ENCODE measurements at places on chromosomes 2 and 18.

GRCh38 chr2:29323961-29324360 is 208.7 kb downstream of the CLIP4 start:
- DNase-seq: no peak

GRCh38 chr2:47727956-47728355 is 55.0 kb upstream of the MSH6 start:
- no peak for DNase-seq

- DNase-seq: no peak
Measured at GRCh38 chr2:161241894-161242293, 66.3 kb upstream of the PSMD14 start.

DNA sequence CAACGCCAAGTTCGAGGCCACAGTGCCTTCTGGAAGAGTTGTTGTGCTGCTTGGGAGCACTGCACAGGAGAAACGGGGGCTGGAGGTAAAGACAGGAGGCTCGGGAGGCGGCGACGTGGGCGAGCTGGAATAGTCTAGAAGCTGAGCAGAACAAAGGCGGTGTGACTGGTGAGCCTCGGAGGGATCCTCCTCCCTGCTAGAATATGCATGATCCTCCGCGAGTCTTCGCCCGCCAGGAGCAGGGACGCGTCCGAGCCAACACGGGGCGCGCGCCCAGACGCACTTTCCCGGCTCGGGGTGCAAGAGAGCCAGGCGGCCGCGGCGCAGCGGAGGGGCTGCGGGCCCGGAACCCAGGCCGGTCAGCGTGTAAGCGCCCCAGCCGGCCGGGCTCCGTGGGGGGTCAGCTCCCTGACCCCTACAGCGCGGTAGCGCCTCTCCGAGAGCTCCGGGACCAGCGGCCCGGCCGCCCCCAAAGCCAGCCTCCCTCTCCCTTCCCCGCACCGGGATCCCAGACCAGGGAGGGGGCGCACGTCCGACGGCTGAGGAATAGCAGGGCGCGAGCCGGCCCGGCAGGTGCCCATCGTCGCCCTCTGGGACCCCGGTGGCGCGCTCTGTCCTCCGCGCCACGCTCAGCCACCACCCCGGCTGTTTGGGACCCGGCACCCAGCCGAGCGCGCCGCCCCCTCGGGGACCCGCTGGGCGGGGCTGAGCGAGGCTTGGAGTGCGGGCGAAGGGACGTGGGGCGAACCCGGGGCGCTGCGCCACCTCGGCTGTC is 62.5 kb downstream of the GNAL start:
- DNase-seq: no peak

GRCh38 chr2:222627764-222628163 is 28.1 kb downstream of the FARSB start:
- DNase-seq: no peak

DNA sequence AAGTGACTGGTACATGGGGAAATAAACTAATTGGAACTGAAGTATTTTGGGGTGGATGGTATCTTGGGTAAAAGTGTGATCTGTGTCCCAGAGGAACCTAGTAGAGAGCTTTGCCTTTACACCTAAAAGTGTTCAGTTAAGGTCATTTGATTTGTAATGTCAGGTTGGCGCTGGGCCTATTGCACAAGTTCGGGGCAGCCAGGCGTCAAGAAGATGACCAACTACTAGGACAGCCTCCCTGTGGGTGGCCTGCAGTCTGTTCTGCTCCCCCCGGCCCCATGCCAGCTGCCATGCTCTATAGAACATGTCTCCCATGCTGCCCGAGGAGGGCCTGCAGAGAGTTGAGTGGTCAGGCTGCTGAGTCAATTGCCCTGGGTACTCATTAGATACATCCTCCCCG is 10.1 kb downstream of the RRM2 start:
- DNase-seq: no peak

- DNase-seq: peak; percentile 3
Measured at GRCh38 chr2:113282747-113283533, 4.2 kb upstream of the PAX8 start.

DNA sequence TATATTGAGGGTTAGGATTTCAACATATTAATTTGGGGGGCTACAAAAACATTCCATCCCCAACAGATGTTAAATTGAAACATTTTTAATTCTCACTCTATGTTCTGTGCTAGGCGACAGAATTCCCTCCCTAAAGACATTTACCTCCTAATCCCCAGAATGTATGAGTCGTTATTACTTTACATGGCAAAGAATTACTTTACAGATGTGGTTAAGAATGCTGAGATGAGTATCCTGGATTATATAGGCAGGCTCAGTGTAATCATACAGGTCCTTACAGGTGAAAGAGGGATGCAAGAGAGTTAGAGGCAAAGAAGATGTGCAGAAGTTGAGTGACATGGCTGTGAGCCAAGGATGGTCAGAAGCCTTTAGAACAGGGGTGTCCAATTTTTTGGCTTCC is 974.1 kb upstream of the ACVR2A start:
- DNase-seq: no peak

DNA sequence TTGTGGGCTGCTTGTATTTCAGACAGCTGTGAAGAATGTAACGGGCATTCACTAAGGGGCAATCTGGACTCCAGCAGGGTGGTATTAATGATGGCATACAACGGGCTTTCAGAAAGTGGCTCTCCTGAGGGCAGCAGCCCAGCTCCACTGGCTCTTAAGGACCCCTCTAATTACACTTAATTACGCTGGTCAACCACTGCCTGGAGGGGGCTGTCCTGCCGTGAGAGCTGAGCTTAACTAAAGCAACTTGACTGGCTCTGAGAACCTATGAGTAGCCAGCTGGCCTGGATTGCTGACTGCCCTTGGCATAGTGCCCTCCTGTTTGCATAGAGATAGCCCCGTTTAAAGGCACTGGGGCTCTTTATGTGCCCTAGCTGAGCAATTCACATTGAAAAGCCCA is 3.8 kb downstream of the LIPG start:
- peak; percentile 64 for DNase-seq

DNA sequence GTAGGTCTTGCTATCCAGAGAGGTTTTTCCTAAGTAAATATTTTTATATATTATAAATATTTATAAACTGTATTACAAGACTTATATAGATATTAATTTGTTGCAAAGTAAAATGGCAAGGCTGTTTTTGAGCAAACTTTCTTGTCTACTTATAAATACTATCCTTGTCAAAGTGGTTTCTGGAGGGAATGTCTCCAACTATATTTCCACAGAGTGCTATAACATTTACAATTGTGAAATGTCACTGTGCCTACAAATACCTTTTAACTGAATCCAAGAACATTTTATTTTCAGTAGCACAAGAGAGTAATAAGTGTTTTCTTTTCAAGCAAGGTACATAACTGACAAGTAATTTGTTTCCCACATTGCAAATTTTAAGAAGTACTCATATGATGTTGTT is 256.8 kb downstream of the ZNF385B start:
- DNase-seq: no peak

- DNase-seq: no peak
Measured at GRCh38 chr2:138452324-138452723, 49.2 kb upstream of the SPOPL start.

DNA sequence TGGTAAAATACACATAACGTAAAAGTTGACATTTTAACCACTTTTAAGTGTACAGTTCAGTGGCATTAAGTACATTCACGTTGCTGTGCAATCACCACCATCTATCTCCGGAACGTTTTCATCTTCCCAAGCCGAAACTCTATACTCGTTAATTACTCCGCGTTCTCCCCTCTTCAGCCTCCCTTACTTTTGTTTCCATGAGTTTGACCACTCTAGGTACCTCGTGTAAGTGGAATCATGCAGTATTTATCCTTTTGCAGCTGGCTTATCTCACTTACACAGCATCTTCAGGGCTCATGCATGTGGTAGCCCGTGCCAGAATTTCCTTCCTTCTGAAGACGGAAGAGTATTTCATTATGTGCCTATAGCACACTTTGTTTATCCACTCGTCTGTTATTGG is 225.2 kb downstream of the SLC4A3 start:
- DNase-seq: no peak

DNA sequence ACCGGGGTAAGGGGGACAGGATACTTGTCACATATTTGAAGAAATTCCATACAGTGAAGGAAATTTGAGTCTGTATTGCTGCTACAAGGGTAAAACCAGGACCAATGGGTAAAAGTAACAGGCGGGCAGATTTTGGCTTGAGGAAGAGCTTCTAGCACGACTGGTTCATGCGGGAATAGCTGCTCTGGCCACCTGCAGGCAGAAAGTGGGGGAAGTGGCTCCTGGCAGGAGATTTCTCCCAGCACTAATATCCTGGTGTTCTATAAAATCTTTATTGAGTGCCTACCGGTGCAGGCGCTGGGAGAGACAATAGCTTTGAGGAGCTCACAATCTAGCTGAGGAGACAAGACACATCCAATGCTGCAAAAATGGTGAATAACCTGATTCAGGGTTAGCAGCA is 198.5 kb downstream of the LOXHD1 start:
- no peak for DNase-seq

DNA sequence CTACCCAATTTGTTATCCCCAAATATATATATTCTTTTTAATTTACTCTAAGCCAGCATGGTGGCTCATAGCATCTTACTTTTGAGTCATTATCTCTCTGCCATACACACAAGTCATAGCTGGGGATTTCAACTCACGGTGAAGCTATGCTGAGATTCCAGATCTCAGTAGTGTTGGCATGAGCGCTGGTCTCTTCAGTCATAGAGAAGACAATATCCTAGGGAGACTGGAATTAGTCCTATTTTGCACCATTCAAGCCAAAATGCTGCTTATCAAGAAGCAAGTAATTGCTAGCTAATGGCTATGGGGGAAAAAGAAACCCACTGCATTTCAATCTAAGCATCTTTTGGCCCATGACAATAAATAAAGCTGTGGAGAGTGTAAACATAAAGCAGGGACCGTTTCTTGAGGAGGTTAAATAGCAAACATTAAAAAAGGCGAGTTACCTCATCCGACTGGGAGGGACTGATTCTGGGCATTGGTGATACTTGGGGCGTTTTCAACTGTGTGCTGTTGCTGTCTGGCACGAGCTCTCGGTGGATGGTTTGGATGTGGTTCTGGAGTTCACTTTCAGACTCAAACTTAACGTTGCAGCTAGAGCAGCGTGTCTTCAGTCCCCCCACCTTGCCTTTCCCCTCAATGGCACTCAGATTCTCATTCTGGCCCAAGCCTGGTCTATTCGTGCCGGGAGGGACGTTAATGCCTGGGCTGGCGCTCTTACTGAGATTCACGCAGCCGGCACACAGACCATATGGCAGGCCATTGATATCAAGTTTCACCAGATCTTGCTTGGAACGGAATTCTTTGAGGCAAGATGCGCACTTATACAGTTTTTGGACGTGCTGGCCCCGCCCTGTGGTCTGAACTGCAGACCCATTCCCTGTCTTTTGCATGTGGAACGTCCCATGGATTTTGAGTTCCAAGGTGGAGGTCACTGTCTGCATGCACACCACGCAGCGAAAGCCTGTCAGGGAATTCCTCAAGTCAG is 127.8 kb downstream of the ZNF521 start:
- peak; percentile 77 for DNase-seq

GRCh38 chr18:67672716-67673115 is 156.2 kb upstream of the DSEL start:
- DNase-seq: peak; percentile 28

- peak; percentile 50 for DNase-seq
Measured at GRCh38 chr18:55289048-55289447, 298.9 kb downstream of the TCF4 start.

GRCh38 chr2:11387100-11387390 is 42.6 kb upstream of the ROCK2 start:
- no peak for DNase-seq

GRCh38 chr2:16165518-16166326 is 225.4 kb downstream of the MYCN start:
- no peak for DNase-seq

- DNase-seq: no peak
Measured at GRCh38 chr2:235908826-235909225, 259.4 kb downstream of the GBX2 start.

DNA sequence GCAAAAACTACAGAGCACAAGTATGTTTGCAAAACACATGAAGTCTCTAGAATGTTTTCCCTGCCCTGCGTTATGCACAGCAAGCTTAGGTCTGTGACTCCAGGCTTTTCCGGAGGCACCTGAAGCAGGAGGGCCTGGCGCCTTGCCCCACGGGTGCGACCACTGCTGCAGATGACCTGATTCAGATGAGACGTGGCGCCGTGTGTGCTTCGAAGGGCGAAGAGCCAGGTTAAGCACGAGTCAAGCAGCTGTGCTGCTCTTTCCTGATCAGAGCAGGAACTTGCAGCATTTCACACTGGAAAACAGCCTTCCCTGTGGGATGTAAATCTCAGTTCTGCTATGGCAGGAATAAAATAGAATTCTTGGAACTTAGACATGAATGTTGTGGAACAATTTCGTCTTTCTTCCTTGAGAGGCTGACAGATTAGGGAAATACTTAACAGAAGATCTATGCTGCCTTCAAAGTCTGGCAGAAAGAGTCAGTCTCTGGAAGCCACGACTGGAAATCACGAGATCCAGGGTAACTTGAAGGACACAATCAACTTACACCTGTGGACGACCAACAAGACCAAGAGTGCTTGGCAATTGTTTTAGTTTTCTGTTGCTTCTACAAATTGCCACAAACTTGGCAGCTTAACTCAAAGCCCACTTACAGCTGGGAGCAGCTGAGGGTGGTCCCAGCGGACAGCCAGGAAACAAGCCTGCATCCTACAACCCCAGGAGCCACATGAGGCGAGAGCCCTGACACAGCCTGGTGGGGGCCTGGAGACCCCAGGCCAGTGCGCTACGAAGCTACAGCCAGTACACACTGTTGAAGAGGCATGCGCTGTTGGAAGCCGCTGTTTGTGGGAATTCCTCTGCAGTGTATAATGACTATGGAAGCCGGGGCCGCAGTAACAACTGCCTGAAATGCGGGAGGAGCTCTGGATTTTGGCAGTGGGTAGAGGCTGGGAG is 42.9 kb downstream of the EIPR1 start:
- DNase-seq: no peak

- DNase-seq: no peak
Measured at GRCh38 chr18:59842947-59843346, 56.8 kb upstream of the PMAIP1 start.

- no peak for DNase-seq
Measured at GRCh38 chr2:20182241-20182931, 42.5 kb downstream of the SDC1 start.

GRCh38 chr2:71790226-71791060 is 337.1 kb downstream of the DYSF start:
- no peak for DNase-seq

- DNase-seq: no peak
Measured at GRCh38 chr2:128498589-128498988, 179.9 kb upstream of the HS6ST1 start.

- no peak for DNase-seq
Measured at GRCh38 chr2:26284132-26284531, 39.4 kb downstream of the HADHB start.
